ENCODE measurements at places on chromosomes 1 and 21.

DNA sequence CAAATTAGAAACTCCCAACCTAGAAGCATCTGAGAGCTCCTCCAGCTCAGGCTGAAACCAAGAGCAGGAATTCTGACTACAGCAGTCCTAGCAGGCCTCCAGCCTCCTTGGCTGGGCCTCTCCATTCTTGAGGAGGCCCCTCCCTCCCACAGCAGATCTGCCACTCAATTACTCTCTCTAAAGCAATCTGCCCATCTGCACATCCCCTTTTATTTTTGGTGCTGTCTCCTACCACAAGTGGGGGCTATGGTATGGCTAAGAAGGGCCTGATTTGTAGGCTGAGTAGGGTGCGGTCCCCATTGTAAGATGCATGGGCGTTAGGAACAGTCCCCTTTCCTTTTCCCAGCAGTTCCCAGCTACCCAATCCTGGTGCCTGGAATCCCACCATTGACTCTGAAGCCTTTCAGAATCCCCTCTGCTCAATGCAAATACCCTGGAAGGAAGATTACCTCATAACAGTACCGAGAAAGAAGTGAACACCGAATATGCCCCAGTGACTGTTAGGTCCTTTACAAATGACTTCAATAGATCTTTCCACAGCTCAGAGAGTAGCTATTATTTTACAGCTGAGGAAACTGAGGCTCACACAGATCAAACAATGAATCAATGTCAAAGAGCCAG, 11.6 kb upstream of the TTC39A start:
- DNase-seq, result peak; percentile 16

DNA sequence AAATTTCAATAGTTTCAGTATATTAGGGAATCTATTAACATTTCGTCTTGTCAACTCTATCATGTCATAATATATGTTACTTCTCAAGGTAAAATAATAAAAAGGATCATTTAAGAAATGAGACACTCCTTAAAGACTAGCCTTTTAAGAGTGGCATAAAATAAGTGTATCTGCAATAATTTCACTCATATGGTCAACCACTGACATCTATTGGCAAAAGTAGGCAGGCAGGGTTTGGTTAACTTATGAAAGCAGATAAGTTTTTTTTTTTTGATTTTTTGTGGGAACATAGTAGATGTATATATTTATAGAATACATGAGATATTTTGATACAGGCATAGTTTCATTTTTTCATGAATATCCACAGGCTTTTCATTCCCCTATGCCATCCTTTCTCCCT, 5.5 kb upstream of the RGS21 start:
- no peak for DNase-seq

DNA sequence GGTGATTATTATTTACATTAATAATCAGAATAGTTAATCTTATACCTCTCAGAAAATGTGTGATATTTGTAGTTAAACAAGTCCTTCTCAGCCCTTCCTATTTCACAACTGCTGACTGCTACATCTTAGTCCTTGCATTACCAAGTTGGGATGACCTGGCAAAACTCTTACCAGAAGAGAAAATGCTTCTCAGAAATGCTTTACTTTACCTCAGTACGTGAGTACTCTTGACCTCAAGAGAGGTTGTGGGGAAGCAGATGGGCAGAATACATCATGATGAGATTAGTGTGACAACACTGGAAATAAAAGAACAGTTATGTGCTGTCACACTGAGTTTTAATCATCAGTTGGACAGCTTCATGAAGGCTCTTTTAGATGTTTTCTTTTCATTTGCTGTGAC, 16.2 kb downstream of the CFAP126 start:
- DNase-seq, result no peak

GRCh38 chr1:101843160-101843559, 153.6 kb downstream of the OLFM3 start:
- no peak for DNase-seq

- DNase-seq, result no peak
Measured at GRCh38 chr1:209038735-209039134, 544.8 kb upstream of the CAMK1G start.

DNA sequence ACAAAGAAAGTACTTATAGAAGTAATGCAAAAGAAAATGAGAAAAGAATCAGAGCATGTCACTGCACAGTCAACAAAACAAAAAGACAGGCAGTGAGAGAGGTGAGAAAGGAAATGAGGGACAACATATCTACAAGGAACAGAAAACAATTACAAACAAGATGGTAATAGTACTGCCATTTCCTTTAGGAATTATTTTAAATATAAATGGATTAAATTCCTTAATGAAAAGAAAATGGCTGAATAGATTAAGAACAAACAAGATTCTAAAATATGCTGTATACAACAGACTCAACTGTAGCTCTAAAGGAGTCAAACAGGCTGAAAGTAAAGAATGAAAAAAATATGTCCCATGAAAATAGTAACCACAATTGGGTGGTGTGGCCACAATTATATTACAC, 22.1 kb upstream of the ZNF124 start:
- no peak for DNase-seq

DNA sequence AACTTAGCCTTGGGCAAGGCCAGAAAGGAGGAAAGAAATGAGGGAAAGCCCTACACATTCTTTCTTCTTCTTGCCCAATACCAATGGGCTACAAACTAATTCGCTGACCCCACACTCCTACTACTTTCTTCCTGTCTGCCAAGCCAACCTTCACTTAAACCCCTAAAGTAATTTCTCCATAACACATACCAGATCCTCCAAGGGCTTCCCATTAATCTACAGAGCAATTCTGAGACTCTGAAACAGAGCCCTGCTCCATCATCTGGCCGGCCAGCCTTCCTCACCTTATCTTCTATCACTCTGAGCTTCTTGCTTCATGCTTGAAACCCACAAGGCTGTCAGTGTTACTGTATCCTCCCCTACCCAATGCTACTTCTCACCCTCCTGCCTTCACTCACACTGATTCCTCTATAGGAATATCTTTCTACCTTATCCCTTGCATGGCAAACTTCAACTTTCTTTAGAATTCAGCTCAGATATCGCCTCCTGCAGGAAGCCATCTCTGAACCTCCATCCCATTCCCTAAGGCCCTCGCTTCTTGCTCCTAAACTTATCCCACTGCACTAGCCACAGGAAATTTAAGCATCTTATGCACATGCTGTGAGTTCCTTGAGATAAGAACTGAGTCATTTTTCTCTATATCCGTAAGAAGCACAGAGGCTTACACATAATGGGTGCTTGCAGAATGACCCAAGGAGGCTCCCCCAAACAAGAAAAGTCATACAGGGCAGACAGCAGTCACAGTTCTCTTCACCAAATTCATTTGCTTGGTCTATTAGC, 81.9 kb downstream of the JAK1 start:
- no peak for DNase-seq

GRCh38 chr1:150596976-150597375, 17.6 kb upstream of the MCL1 start:
- no peak for DNase-seq

DNA sequence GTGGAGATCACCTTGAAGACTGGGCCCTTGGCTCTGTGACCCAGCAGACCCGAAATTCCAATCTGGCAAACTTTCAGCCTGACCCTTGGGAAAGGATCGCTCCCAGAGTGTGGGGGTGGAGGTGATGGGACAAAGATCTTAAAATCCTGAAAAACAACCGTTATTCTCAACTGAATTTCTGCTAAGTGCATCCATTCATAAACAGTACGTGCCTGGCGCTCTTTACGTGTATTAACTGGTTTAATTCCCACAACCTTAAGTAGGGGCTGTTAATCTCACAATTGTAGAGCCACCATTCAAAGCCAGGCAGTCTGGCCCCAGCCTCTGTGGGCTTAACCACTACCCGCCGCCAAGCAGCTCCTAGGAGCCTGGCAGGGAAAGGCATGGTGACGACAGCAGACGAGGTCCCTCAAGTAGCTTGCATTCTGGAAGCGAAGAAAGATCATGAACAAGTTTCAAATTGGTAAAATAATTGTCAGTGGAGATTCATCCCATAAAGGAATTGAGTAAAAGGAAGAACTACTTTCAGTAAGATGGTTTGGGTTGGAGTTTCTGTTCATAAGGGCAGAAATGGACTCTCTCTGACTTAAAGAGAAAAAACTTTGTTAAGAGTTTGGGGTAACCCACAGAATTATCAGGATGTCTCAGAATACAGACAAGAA, 11.4 kb upstream of the RGS16 start:
- peak; percentile 78 for DNase-seq

- no peak for DNase-seq
Measured at GRCh38 chr1:93554883-93555872, 107.3 kb downstream of the FNBP1L start.

- no peak for DNase-seq
Measured at GRCh38 chr1:45895406-45895805, 92.0 kb downstream of the MAST2 start.

DNA sequence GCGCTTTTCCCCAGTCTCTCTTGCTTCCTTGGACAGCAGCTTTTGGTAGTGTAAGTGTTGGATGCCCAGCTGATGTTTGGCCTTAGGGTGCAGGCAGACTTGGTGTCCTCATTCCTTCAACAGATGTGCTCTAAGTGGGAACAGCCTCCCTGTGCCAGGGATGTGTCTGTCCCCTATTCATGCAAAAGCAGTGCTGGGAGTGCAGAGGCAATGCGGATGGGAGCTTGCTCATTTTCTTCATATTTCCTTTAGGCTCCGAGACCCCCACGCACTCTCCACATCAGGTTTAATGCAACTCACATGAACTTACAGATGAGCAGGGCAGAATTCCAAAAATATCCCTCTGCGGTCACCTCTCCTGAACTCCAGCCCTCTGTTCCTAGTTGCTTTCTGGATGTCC, 96.1 kb downstream of the IER5 start:
- DNase-seq, result no peak

DNA sequence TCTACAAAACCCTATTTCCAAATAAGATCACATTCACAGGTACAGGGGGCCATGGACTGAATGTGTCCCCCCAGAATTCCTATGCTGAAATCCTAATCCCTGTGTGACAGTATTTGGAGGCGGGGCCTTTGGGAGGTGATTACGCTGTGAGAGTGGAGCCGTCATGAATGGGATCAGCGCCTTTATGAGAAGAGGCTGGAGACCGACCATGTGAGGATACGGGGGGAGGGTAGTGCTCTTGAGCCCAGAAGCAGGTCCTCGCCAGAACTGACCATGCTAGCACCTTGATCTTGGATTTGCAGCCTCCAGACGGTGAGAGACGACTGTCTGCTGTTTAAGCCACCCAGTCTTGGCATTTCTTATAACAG, 23.8 kb upstream of the KIF26B start:
- DNase-seq, result no peak

Data from activated CD8-positive, alpha-beta T cell treated with anti-CD3 and anti-CD28 coated beads for 36 hours (primary cell).